ENCODE measurements at places on chromosomes 12 and 14.

DNA sequence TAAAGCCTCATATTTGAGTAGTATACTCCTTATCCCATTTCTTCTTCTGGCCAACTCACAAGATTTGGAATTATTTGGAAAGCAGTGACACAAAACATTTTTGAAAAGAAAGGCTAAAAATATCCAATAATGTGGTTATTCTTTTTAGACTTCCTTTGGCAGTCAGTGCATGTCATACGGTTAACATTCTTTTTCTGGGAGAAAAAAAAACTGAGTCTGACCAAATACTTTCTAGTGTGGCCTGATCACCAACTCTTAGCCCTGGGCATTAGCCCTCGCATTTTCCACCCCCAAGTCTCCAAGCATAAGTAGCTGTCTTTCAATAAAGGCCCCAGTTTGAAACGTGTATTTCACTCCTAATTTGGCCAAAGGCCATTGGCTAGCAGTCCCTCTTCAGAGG, 5.9 kb downstream of the RASSF3 start:
- no peak for DNase-seq

- no peak for DNase-seq
These were observed 204.9 kb upstream of the RMST start for GRCh38 chr12:97257726-97258125.

DNA sequence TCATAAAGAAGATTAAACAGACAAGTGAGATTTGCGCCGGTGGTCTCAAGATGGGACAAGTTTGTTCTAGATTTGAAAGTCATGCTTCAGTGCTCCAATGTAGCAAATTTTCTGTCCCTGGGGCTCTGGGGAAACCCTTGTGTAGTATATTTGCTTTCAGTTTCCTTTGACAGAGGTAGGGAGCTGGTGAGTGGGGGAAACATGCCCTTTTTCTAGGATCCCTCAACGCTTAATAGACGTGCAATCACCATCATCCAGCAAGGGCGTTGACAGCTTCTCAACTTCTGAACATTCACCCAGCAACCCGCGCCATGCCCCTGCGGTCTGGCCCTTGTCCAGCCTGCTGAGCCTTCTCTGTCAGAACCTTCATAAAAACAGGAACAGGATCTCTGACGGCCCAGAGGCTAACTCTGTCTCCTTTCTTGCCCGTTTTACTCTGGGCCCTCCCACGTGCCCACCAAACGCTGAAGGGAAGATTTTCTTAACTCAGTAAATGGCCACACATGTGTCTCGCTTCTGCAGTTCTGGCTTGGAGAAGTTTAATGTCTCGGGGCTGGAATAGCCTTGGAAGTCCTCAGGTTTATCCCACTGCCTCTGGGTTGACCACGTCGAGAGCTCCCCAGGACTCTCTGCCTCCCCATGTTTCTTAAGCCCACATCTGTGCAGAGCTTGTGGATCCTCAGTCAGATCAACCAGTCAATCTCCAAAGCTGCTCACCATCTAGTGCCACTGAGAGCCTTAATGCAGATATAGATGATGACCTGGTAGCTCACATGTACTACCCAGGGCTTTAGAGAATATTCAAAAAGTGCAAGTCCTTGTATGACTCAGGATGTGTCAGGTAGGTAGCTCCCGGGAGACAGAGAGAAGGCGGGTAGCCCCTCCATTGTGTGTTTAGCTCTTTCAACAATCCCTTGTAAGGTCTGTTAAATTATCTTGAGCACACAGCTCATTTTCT, 58.1 kb upstream of the CCND2 start:
- DNase-seq = no peak

GRCh38 chr12:57093415-57094207, 4.7 kb downstream of the NAB2 start:
- peak; percentile 33 for DNase-seq

- DNase-seq = no peak
These were observed 64.1 kb downstream of the TECPR2 start for GRCh38 chr14:102426796-102427195.

- no peak for DNase-seq
These were observed 17.4 kb downstream of the LGR5 start for GRCh38 chr12:71456990-71457389.

GRCh38 chr12:51726931-51727330, 121.6 kb downstream of the FIGNL2 start:
- DNase-seq = no peak

DNA sequence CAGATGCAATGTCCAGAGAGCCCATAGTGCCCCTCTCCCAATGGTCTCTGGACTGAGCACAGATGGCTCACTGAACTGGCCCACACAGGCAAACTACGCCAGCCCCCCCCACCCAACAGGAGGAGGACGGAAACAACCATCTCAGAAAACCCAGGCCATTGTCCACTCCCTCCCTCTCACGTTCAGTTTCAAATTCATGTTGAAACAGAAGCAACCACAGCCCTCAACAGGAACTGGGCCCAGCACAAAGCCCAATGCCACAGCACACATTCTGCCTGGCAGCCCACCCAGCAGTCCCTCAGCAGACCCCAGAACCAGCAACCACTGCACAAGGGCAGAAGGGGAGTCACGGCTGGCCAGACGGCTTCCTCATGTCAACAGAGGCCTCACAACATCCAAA, 10.6 kb downstream of the CCDC88C start:
- no peak for DNase-seq
